ENCODE measurements at places on chromosomes 2 and 18.

DNA sequence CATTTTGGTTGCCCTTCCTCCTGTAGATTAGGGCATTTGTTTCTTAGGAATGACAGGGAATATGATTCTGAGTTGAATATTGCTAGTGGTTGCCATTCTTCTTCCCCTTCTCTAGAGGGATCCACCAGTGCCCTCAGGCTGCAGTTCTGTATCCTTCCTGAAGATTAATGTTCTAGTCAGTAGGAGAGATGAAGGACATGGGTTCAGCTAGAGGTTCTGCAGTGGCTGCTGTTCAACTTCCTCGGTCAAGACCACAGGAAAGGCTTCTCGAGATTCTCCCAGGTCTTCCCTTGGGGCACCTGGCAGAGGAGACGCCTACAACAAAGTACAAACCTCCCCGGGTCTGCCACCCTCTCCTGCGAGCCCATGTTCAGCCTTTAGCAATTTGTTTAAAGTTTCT lies 325.5 kb downstream of the AFF3 start:
- no peak for DNase-seq

DNA sequence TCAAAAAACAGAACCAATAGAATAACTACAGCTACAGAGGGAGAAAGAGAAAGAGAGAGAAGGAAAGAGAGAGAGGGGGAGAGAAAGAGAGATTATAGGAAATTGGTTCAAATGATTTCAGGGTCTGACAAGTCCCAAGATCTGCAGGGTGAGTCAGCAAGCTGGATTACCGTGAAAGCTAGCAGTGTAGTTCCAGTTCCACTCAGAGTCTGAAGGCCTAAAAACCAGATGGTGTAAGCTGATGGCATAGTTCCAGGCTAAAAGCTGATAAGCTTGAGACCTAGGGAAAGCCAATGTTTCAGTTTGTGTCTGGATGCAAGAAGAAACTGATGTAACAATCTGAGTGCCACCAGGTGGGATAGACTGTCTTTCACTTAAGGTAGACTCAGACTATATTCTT lies 397.7 kb downstream of the TRIB2 start:
- DNase-seq: peak; percentile 50

- peak; percentile 65 for DNase-seq
These were observed 41.8 kb upstream of the TMEM178A start for GRCh38 chr2:39623917-39624316.

GRCh38 chr2:1321321-1321720 lies 91.9 kb upstream of the TPO start:
- peak; percentile 71 for DNase-seq

Measured in NCI-H2171 treated with DMSO at 0.1 percent for 48 hours (cell line).